ENCODE measurements at places on chromosomes 12 and 14.

DNA sequence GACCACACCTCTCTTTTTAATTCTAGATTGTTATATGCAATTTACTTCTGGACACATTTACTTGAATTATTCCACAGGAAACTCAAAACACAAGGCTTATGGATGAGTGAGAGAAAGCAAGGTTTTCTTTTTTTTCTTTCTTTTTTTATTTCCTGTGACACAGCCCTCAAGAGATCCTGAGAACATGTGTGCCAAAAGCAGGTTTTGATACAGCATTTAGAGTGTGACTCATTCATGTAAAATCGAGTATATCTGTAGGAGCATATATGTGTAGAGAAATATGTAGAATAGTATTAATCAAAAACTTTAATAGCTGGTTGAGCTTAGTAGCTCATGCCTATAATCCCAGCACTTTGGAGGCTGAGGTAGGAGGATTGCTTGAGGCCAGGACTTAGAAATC lies 4.4 kb upstream of the MAX start:
- no peak for DNase-seq

- DNase-seq, result no peak
Measured at GRCh38 chr14:106094654-106095189, 568.3 kb downstream of the TMEM121 start.

- DNase-seq, result no peak
Measured at GRCh38 chr12:6092784-6093722, 31.4 kb downstream of the VWF start.

- DNase-seq, result no peak
Measured at GRCh38 chr12:24905431-24905830, 43.5 kb downstream of the BCAT1 start.

Data from BE2C (cell line).